Naive B cell (primary cell): ENCODE measurements at places on chromosomes 13 and 19.

DNA sequence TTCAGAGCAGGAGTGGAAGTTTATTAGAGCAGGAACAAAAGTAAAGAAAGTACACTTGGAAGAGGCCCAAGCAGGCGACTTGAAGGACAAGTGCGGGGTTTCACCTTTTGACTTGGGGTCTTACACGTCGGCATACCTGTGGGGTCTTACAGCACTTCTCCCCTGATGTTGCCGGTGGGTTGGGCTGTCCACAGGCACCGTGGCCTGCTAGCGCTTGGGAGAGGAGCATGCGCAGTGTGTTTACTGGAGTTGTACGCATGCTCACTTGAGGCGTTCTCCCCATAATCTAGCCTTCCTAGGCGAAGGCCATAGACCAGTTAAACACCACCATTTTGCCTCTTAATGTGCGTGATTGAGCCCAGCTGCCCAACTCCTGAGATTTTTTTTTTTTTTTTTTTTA, 25.0 kb upstream of the PLEKHF1 start:
- no peak for DNase-seq

- no peak for DNase-seq
Observed at GRCh38 chr13:106110241-106110855, 425.1 kb downstream of the EFNB2 start.

GRCh38 chr19:8097198-8097597, 44.6 kb downstream of the CCL25 start:
- no peak for DNase-seq

DNA sequence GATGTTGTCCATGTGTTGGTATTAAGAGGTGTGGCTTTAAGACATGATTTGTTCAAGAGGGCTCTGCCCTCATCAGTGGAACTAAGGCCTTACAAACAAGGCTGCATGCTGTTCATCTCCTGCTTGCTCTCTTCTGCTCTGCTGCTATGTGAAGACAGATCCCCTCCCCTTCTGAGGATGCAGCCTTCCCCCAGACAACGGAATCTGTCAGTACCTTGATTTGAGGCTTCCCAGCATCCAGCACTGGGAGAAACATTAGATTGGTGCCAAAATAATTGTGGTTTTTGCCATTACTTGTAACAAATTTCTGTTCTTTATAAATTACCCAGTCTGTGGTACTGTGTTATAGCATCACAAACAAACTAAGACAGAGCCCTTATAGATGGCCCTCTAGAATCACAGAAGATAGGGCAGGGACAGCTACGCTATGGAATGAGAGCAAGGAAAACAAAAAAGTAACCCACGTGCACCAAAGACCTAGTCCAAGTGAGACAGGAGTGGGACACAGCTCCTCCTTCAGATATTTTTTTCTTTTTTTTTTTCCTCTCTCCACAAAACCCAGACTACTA, 151.5 kb upstream of the RXFP2 start:
- DNase-seq, result no peak
